AG09309 (cell line): ENCODE measurements at places on chromosomes 2 and 18.

DNA sequence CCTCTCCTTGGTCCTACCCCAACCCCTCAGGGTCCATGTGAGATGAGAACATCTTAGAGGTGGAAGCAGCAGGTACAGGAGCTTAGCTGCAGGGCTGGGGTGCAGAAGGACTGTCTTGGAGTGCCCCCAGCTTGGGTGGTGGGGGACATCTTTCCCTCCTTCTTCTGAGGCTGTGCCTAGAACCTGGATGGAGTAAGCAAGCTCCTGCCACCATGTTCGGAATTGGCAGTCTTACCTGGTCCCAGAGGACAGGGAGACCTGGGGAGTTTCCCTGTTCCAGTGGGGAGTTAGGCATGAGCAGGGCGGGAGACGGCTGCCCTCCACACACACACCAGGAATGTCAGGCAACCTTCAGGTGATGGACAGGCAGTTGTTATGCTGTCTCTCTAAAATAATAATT lies 131.0 kb upstream of the COPS8 start:
- DNase-seq: no peak

GRCh38 chr2:196431076-196431475 lies 208.4 kb upstream of the CCDC150 start:
- no peak for DNase-seq

GRCh38 chr2:64114912-64115277 lies 29.3 kb downstream of the PELI1 start:
- no peak for DNase-seq

- DNase-seq: no peak
Measured at GRCh38 chr18:58787536-58788149, 77.0 kb upstream of the ZNF532 start.

DNA sequence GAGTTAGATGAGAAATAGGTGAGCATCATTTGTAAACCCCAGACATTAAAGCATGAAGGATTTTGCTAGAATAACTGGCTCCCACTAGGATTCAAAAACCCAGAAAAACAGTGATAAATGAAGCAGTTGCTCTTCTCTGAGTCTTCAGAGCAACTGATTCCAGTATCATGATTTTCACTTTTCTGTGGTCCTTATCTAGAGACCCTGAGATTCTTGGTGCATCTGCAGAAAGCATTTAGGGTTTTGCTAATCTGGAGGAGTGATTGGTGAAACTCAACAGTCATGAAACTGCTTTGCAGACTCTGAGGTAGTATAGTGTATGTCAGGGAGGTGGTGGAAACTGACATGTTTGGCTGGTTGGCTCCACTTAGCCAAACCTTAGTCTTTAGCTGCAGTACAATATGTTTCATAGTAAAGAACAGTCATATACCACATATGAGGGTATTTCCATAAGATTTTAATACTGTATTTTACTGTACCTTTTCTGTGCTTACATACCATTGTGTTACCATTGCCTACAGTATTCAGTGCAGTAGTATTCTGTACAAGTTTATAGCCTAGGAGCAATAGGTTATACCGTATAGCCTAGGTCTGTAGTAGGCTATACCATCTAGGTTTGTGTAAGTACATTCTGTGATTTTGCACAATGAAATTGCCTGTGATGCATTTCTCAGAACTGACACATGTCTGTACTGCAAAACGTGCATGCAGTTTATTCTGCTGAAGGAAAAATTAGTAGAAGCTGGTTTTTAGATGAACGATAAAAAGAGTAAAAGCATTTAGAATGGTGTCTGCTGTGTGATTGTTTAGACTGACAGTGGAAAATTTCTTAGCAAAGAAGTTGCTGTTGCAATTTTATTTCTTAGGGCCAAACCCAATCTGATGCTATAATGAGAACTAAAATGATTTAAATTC lies 23.8 kb downstream of the EML4 start:
- no peak for DNase-seq

- no peak for DNase-seq
Measured at GRCh38 chr18:75407468-75408437, 19.8 kb downstream of the SMIM21 start.

DNA sequence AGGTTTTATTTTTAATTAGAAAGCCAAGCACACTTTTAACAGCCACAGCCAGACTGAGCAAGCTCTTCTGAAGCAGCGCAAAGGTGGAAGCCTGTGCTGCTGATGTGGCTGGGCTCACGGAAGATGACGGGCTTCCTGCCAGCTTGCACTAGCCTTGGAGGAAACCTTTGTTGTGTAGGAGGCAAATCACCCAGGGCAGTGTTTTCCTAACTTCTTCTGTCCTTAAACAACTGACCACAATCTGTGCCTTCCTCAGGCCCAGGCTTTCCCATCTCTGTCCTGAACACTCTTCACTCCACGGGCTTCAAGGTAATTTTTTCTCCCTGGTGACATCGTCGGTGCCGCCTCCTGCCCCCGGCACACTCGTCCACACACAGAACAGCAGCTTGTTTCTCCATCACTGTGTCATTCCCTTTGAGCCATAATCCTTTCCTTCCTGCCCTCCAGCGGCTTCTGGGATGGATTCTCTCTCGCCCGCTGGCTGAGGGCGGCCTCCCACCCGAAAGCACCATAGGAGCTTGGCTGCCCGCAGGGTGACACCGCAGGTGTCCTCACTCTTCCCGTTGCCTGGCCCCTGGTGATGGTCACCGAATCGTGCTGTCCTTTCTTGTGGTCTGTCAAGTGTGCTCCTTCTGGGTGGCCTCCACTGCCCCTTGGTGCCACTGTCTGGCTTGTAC lies 31.1 kb upstream of the INHBB start:
- no peak for DNase-seq

GRCh38 chr2:128798502-128799283 lies 480.0 kb upstream of the HS6ST1 start:
- DNase-seq: no peak

DNA sequence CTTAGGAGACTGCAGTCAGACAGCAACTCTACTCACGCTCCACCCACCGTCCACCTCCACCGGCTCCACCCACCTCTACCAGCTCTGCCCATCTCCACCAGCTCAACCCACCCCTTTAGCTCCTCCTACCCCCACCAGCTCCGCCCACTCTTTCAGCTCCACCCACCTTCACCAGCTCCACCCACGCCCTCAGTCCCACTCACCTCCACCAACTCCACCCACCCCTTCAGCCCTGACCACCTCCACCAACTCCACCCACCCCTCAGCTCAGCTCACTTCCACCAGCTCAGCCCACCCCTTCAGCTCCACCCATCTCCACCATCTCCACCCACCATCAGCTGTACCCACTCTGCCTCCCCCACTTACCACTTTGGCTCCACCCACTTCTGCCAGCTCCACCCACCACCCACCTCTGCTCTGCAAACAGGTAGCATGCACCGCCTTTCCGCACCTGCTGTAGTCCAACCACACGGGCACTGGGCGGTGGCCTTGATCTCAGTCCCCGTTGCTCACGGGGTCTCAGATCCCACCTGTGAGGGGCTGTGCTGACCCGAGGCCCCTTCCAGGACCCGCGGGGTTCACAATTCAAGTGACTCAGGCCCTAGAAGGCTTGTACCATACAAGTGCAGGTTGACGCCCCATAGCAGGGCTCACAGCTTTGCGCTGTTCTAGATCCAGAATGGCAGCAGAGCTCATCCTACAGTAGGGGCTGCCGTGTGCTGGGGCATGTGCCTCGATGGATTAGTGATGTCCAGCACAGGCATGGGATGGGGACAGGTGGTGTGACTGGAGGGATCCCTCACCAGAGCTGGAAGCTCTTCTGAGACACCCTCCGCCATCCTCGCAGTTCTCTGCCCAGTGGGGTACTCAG lies 77.2 kb upstream of the OTOS start:
- no peak for DNase-seq

GRCh38 chr2:180570864-180571263 lies 409.5 kb upstream of the UBE2E3 start:
- no peak for DNase-seq

GRCh38 chr2:19871836-19872235 lies 29.9 kb downstream of the TTC32 start:
- DNase-seq: no peak
